ENCODE measurements at places on chromosomes 2 and 18.

DNA sequence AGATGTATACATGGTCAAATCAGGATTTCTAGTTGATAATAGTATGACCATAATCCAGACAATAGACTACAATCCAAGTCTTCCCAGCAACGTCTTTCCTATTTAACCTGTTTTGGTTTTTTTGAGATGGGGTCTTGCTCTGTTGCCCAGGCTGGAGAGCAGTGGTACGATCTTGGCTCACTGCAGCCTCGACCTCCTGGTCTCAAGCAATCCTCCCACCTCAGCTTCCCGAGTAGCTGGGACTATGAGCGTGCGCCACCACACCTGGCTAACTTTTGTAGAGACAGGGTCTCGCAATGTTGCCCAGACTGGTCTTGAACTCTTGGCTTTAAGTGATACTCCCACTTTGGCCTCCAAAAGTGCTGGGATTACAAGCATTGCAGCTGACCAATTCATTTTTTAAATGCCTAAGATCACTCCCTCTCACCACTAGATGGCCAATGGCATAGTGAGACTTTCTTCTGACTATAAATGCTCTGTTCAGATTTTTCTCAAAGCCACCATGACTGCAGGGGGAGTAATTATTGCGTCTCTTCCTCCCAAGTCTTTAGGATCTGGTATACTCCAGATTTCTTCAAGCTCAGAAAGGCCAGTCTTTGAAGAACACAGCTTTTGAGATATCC is 47.6 kb downstream of the HNRNPLL start:
- DNase-seq = no peak

DNA sequence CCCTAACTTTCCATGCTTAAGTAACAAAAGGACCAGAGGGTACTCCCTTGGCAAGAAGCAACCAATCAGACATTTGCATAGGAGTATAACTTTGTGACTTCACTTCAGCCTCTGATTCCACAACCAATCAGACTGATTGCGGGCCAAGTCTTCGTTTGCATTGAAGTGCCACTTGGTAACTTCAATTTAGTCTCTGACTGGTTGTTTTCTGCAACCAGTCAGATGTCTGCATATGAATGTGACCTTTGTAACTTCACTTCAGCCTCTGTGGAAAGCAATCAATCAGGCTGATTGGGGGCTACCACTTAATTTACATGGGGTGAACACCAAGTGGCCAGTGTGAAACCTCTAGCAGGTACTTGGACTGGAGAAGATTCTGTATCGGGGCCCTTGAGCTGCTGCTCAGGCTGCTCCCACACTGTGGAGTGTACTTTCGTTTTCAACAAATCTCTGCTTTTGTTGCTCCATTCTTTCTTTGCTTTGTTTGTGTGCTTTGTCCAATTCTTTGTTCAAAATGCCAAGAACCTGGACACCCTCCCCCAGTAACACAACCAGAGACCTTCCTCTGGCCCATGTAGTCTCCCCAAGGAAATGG is 241.5 kb downstream of the ACKR3 start:
- DNase-seq = no peak

DNA sequence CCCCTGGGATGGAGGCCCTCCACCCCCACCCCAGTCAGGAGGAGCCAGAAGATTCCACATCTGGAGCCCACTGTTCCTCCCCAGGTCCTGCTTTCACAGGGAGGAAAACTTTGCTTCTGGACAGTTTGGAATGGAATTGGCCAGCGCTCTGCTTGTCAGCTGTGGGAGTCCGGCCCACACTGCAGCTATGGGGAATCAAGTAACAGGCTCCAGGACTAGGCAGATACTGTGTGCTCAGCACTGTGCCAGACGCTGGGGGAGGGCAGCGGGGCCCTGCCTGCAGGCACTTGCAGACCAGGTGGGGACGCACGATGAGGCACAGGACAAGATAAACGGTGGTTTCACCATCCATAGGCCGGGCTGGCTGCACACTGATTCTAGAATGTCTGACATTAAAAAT is 114.0 kb downstream of the STPG4 start:
- DNase-seq = no peak

DNA sequence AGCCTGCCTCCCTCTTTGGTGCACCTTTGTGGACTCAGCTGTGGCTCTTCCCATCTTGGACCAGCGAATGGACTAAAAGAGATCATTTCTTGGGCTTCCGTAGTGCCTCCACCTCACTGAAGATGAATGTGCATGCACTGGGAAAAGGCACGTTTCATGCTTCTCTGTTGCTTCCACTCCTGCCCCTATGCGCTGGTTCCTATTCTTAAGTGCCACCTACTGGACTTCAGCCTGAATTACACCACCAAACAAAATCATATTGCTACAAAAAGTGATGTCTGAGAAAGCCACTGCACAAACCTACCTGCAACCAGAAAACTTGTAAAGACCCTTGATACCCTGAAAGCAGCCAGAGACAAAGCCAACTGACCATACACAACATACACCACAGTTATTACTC is 695.6 kb downstream of the TSN start:
- peak; percentile 12 for DNase-seq

GRCh38 chr2:55168221-55169154 is 63.6 kb downstream of the CLHC1 start:
- peak; percentile 48 for DNase-seq

DNA sequence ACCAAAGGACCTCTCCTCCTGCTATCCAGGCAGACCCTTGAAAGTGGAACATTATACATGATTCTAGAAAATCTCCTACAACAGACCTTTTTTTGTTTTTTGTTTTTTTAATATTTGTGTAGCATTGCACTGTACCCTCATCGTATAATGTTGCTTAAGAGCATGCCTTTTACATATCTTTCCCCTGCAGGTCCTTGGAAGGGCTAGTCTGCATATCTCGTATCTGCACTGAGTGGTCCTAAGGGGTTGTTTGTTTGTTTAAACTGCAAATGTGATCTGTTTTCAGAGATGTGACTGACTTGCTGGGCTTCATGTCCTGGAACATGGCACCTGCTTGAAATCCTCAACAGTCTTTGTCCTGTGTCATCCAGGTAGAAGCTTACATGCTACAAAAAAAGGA is 204.1 kb downstream of the FAM210A start:
- no peak for DNase-seq

GRCh38 chr2:65834771-65835475 is 402.5 kb upstream of the SPRED2 start:
- no peak for DNase-seq

- DNase-seq = no peak
Observed at GRCh38 chr18:27711382-27711781, 465.5 kb downstream of the CDH2 start.

DNA sequence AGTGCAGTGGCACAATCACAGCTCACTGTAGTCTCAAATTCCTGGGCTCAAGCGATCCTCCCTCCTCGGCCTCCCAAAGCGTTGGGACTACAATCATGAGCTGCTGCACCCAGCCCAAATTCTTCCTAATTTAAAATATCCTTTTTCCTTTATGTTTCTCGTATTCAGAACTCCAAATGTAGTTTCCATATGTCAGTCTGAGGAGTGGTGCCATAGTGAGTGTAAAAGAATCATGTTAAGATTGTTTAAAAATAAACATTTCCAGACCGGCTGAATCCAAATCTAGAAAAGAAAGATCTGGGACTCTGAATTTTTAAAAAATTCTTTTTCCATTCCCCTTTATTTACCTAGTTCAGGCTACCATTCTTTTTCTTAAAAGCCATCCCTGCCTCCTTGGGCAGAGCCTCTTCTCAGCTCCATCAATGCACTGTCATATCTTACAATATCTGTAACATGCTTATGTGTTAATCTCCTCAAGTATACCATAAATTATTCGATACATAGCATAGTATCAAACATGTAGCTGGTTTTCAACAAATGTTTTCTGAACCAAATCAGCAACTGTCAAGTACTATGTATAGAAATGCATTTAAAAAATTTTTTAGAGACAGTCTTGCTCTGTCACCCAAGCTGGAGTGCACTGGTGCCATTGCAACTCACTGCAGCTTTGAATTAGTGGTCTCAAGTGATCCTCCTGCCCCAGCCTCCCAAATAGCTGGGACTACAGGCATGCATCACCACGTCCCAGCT is 31.3 kb downstream of the PTPN2 start:
- DNase-seq = no peak

Measured in NCI-H2171 (cell line).